G401 (cell line): ENCODE measurements at places on chromosomes 5 and 9. TPM values are rescaled to one million over a fixed set of nuclear protein-coding genes. Genes with fewer than 3 reads are reported as not detected.
A peak's percentile ranks its signal among the peaks of the same experiment; 100 is the strongest.

Gene FBXL7
- total RNA-seq = not detected in 2 replicates

Gene CYSRT1
- total RNA-seq = 10.7 and 16.0 TPM in 2 replicates

Gene GCNT4
- 63.2 and 92.1 TPM in 2 replicates for total RNA-seq

Gene IFNK
- not detected in 2 replicates for total RNA-seq

Gene POLE3
- total RNA-seq = 94.5 and 116 TPM in 2 replicates

Gene PCDHB3
- total RNA-seq = 0.92 and 2.4 TPM in 2 replicates

- DNase-seq = no peak
These were observed 180.7 kb downstream of the AP3B1 start for GRCh38 chr5:78113689-78114264.

DNA sequence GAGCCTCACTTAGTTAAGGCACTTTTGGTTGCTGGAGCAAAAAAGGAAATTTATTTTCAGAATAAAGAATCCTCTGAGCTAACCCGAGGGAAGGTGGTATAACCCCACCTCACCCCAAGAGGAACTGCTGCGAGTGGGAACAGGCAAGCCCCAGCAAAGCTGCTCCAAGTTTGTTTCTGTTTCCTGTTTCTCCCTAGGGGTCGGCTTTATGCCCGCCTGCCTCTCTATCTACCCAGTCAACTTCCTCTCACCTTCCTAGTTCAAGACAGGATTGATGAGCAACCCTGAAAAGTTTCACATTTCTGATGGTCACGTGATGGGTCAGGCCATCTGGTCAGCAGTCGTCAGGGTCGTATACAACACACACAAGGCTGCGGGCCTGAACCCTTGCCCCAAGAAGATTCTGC is 31.1 kb downstream of the TRIO start:
- DNase-seq = no peak

GRCh38 chr5:96074870-96075269 is 113.2 kb upstream of the ELL2 start:
- no peak for DNase-seq

DNA sequence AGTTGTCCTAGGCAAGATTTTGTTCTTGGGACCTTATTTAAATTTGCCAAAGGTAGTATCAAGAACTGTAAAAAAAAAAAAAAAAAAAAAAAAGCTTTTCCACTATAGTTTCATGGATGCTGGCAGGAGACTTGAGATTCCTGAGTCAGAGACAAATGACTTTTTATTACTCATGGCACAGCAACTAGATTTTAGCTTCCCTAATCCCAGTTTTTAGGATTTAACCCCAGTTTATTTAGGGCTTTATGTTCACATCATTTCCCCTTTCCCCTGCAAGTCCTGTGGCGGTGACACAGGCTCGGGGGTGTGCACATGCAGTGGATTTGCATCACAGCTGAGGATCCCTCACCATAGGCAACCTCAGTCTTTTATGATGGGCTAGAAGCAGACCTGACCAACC is 144.9 kb downstream of the GOLPH3 start:
- no peak for DNase-seq

DNA sequence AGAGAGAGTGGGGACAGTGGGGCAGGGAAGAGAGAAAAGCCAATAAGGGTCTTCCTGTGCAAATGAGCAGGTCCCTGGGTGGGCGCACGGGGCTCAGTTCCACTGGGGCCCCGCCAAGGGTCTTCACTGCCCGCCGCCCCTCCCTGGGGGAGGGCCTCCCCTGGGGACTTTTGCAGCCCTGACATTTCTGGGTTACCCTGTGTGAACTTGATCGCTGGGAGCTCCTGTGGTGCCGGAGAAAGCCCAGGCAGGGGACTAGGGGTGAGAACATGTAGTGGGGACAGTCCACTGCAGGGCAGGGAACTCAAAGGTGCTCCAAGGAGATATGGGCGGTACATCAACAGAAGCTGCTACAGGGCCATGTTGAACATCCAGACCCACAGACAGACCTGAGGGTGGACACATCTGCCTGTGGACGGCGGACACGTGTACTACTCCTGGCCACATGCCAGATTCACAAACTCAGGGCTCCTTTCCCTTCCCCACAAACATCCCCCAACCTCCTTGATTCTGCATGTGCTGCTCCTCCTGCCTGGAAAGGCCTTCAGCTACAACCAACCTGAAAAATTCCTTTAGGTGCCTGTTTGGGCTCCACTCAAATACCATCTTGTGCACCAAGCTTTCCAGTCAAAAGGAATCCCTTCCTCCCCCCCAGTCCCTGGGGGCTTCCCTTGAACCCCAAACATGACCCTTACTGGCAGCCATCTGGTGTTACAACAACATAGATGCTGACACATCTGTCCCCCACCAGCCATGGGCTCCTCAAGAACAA is 43.0 kb upstream of the NEK6 start:
- no peak for DNase-seq

DNA sequence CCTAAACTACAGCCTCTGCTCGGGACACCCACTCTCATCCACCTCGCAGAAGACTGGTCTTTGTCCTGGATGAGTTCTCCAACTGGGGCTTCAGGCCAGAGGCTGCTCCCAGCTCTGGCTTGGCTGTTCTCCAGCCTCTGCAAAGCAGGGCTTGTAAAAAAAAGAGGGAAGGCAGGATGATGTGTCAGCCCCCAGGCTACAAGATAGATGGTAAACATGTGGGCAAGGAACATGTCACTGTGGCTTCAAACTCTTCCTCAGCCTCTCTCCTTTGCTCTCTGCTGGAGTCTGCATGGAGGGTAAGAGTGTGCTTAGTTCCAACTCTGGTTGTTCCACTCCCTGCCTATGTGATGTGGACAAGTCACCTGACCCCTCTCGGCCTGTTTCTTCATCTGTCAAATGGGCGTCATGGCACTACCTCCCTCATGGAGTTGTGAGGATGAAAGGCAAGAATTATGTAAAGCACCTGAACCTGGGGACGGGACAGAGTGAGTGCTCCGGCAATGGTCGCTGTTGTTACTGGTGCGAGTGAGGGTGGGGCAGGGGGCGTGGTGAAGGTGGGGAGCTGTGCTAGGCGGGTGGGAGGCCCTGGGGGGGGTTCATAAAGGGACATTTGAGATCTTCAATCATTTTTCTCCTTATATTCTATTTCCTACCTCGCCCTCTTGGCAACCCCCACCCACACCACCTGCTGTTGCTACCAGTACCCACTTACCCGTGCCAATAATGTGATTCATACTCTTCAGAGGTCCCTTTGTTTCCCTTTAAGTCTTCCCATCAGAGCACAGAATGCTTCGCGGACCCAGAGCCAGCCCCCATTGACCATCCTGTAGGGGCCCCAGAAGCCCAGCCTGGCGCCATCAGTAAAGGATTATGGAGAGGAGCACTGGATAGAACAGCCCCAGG is 6.8 kb upstream of the ZNF79 start:
- DNase-seq = no peak

DNA sequence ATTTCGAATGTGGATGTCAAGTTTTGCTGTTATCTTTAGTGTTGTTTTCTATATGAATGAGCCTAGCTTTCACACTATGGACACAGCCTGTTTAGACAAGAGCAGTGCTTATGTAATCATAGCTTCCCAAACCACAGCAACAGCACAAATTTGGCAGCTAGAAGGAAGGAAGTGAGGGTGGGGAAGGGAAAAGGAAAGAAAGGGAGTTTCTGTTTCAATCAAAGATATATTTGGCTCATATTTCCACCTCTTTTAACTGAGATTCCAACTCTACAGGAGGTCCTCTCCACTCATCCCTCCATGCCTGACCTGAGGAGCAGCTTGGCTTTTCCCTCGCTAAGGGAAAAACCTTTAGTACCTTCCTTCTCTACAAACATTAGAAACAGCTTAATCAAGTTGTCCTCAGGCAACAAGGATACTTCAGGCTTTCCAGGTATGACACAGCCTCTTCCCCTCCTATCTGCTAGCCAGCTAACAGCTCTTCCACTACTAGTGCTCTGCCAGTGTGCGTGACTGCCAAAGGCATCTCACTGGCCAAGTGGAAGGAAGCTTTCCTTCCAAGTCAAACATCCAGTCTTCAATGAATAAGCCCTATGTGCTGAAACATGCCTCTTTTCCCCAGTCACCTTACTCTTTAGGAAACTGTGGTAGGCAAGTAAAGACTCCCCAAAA is 268.6 kb upstream of the PTGER4 start:
- no peak for DNase-seq

DNA sequence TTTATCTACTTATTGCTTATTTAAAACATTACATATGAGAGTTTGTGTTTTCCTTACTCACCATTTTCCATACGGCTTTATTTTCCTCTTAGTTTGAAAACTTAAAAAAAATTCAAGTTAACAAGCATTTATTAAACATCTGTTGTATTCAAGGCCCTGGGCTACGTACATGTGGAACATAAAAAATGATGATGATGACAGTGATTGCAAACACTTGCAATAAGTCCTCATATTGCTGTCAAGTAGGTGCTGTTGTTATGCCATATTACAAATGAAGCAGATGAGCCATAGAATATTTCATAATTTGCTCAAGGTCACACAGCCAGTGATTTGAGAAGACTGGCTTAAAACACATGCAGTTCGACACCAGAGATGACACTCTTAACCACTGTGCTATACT is 180.6 kb downstream of the COMMD10 start:
- DNase-seq = no peak

- peak; percentile 58 for DNase-seq
These were observed 847 bp upstream of the GABRB2 start for GRCh38 chr5:161547406-161547737.

- no peak for DNase-seq
These were observed 45.0 kb upstream of the CDKN2B start for GRCh38 chr9:22054076-22054475.

DNA sequence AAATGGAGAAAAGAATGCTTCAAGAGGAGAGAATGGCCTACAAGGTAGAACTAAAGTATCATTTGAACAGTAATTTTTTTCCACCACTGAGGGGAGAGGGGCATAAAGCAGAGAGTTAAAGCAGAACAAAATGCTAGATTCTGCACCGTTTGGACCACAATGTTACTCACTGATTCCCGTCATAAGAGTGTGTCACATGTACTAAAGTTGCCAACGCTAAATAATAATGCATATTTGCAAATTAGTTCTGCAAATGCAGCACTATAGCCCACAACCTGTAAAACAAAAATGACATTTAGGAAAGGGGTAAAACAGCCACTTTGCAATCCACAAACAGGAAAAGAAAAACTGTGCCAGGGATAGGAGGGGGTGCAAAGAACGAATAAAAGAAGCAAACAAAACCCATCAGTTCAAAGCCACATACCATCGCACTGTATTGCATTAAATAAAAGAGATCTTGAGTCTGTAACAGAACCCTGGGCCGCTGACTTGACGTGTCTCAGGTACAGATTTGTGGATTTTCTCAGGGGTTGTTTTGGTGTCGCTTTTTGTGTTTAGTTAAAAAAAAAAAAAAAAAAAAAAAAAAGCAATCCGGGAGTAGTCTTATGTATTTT is 7.7 kb upstream of the NFIB start:
- DNase-seq = peak; percentile 58

DNA sequence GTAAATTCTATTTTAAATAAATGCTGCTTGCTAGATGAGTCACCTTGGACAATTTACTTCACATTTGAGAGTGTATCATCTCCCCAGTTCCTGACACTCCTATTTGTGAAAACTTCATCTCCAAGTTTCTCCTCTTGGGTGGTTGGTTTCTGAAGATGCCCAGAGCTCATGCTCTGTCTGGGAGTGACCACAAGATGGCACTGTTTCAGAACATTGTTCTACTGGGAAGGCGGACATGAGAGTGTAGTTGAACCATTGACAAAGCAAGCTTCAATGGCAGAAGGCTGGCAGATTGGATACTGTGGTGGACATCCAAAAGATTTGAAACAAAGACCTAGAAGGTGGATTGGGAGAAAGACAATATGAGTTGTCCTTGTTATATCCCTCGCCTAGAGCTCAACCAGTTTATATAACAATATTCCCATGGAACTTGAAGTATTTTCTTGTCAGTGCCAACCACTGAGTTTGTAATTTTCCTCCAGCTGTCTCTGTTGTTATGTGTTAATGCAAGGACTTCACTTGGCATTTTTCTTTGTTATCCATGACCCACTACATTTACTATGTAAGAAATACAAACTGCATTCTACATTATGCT is 234.3 kb upstream of the ANKH start:
- DNase-seq = peak; percentile 50

- no peak for DNase-seq
These were observed 176.6 kb downstream of the ARHGAP26 start for GRCh38 chr5:142946547-142947426.

GRCh38 chr5:138637256-138637655 is 62.1 kb upstream of the HSPA9 start:
- no peak for DNase-seq

GRCh38 chr9:115250621-115251032 is 132.7 kb upstream of the TNC start:
- no peak for DNase-seq

DNA sequence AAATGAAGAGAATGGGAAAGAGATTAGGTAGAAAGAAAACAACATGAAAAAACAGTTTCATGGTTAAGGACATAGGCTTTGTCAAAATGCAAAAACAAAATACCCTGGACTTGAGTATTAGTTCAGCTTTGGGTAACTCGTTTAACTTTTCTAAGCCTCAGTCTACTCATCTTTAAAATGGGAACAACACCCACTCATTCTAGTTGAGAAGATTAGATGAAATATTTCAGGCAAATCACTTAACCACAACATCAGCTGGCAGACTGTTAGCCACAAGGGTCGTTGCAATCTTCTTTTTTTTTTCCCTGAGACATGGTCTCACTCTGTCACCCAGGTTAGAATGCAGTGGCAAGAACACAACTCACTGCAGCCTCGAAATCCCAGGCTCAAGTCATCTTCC is 185.6 kb downstream of the DCP2 start:
- no peak for DNase-seq

DNA sequence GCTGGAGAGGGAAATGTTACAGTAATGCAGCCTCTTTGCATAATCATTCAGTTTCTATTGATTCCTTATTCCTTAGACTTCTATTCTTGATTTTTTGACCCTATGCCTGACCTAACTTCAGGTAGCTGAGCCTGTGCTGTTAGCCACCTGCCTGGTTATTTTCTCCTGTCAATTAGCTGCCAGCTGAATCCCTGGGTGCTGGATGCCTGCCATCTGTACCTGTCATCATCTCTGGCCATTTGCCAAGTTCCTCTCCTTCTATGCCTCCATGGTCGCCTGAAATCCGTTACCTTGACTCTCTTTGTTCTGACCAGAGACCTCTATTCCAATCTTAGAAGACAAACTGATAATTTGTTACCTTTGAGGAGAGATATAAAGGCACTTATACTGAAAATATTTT is 178.3 kb downstream of the CAVIN4 start:
- DNase-seq = peak; percentile 8

GRCh38 chr5:30099634-30100033 is 1093.9 kb upstream of the CDH6 start:
- no peak for DNase-seq

- DNase-seq = peak; percentile 11
These were observed 51.5 kb downstream of the CEP120 start for GRCh38 chr5:123371575-123372179.

DNA sequence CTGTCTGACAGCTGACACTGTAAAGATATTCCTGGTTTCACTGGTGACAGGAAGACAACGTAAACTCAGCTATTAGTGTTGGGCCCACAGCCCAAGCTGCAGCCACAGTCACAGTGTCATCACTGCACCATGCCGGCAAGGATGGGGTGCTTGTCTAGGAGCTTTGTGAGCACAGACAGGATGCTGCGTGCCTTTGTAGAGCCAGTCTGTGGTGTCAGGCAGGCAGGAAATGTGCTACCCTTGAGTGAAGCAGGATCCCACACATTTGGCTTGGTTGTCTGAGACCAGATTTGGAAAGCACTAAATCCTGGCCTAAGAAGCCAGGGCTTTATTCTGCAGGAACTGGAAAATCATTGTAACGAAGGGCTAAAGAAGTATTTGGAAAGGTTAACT is 121.6 kb upstream of the ADAMTS16 start:
- no peak for DNase-seq
